ENCODE measurements at places on chromosomes 4 and X. TPM values are rescaled to one million over a fixed set of nuclear protein-coding genes. Genes with fewer than 3 reads are reported as not detected.

TCP11X2 gene
- not detected for total RNA-seq

CT45A2 gene
- total RNA-seq: not detected

NUDT10 gene
- not detected for total RNA-seq

UGT2B15 gene
- total RNA-seq: not detected

AFP gene
- not detected for total RNA-seq

RIBC1 gene
- total RNA-seq: 1.8 TPM

LNX1 gene
- not detected for total RNA-seq

ZNF185 gene
- 4.4 TPM for total RNA-seq

XG gene
- total RNA-seq: not detected

UNC5C gene
- total RNA-seq: not detected

PLAC1 gene
- not detected for total RNA-seq

ERCC6L gene
- 0.64 TPM for total RNA-seq

ZNF157 gene
- 0.17 TPM for total RNA-seq

STATH gene
- total RNA-seq: not detected

NEIL3 gene
- 5.0 TPM for total RNA-seq
